ENCODE measurements at places on chromosomes 7 and 10. TPM values are rescaled to one million over a fixed set of nuclear protein-coding genes. Genes with fewer than 3 reads are reported as not detected.

Gene HECTD2
- total RNA-seq, result 3.5 TPM

- no peak for DNase-seq
These were observed 11.7 kb downstream of the SLC39A12 start for GRCh38 chr10:17963431-17963830.

GRCh38 chr7:138752518-138753149, 45.2 kb upstream of the TMEM213 start:
- peak; percentile 96 for DNase-seq

DNA sequence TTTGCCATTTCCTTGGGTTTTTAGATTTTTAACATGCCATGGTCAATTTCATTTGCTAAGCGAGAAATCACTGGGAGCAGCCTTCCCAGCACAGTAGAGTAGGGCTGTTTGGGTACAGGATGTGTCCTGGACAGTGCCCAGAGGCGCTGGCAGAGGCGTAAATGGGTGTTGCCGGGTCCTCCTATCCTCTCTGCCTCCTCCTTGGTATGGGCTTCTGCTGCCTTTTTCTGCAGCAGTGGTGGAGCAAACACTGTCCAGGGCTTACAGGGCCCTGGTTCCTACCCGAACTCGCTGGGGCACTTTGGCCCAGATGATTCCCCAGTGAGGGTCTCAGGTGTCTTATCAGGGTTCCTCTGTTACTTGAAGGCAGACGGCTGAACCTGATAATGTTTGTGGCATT, 298.3 kb downstream of the RPS24 start:
- DNase-seq, result no peak

Gene KCND2
- not detected for total RNA-seq

- DNase-seq, result no peak
These were observed 594.2 kb downstream of the DNAJB6 start for GRCh38 chr7:157930926-157931466.

GRCh38 chr10:73956476-73957359, 41.2 kb upstream of the VCL start:
- DNase-seq, result peak; percentile 44
